ENCODE measurements at places on chromosomes 3 and 15.

- DNase-seq, result no peak
Observed at GRCh38 chr3:76065964-76066363, 280.6 kb upstream of the ZNF717 start.

GRCh38 chr3:196662711-196663571 lies 23.4 kb downstream of the NRROS start:
- DNase-seq, result no peak

- DNase-seq, result no peak
Observed at GRCh38 chr3:31670136-31670535, 137.4 kb downstream of the STT3B start.

- DNase-seq, result no peak
Observed at GRCh38 chr3:32449691-32450090, 53.0 kb downstream of the CMTM6 start.

- DNase-seq, result no peak
Observed at GRCh38 chr15:69692342-69692741, 239.7 kb downstream of the RPLP1 start.

- no peak for DNase-seq
Observed at GRCh38 chr3:118970819-118971218, 63.8 kb downstream of the IGSF11 start.

DNA sequence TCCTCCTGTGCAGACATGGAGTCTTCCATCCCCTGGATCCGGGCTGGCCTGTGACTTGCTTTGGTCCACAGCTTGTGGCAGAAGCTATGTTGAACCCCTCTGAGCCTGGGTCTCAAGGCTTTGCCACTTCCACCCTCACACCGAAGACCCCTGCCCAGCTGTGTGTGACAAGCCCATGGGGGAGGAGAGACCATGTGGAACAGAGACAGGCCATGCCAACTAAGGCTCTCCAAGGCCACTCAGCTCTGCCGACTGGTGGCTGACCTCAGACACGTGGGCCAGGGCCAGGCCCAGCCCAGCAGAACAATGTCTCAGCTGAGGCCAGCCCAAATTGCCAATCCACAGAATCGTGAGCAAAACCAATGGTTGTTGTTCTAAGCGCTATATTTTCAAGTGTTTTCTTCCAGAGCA lies 16.4 kb upstream of the CFAP100 start:
- no peak for DNase-seq

GRCh38 chr15:63902671-63903035 lies 68.9 kb upstream of the HERC1 start:
- DNase-seq, result no peak

- peak; percentile 32 for DNase-seq
Observed at GRCh38 chr3:185205865-185206264, 48.0 kb downstream of the EHHADH start.

DNA sequence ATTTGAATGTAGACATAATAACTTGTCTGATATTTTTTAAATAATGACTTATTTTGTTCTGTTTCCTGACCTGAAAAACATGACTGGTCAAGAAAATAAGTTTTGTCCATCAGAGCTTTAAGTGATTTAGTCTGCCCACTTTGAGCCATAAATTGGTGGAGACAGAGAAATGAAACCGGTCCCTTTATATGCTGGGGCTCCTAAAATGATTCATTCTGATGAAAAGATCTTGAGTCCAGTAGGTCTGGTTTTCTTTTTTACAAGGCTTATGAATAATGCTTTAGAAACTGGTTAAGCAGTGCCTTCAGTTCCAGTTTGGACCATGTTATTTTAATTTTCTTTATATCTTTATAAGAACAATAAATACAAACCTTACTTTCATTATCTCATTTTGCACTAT lies 293.2 kb downstream of the DIPK2A start:
- no peak for DNase-seq

GRCh38 chr3:19757773-19758172 lies 176.2 kb downstream of the EFHB start:
- DNase-seq, result no peak

- no peak for DNase-seq
Observed at GRCh38 chr3:102571720-102572384, 137.0 kb downstream of the ZPLD1 start.

- no peak for DNase-seq
Observed at GRCh38 chr15:73168487-73168886, 116.2 kb downstream of the NEO1 start.

GRCh38 chr15:96053781-96054428 lies 276.6 kb upstream of the NR2F2 start:
- DNase-seq, result no peak

DNA sequence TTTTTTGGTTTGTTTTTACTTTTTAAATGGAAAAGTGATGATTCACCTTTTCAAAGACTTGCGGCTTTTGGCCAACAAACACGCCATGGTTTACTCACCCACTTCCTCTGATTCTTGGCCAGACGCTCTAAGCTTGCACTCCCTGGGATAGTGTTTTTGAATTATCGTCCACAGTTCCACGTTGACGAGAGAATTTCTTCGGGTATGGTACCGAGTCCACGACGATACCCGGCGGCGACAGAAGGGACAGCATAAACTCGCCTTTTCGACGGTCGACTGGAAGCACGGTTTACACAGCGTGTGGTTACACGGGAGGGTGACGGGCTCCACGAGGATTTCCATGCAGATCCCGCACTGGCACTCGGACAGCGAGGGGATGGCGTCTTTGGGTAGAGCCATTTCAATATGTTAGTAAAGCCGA lies 783 bp downstream of the RNF168 start:
- peak; percentile 83 for DNase-seq

GRCh38 chr3:2268779-2269178 lies 170.1 kb downstream of the CNTN4 start:
- DNase-seq, result no peak

GRCh38 chr3:139940622-139941021 lies 5.6 kb downstream of the CLSTN2 start:
- no peak for DNase-seq

DNA sequence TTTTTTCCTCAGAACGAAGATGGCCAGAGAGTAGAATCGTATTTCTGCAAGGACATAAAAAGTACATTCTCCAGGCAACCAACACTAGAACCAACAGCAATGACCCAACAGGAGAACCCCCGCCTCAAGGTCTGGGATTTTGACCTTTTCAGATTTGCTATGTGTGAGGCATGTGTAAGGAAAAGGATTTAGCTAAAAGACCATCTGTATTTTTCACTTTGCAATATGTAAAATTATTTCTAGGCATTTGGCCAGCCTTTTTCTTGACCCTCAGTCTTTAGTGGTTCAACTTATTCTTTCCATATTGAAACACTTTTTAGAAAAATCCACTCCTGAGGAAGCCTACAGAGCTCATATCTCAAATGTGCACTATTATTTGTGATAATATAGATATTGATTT lies 219.2 kb upstream of the GOLGA6L4 start:
- no peak for DNase-seq

GRCh38 chr3:126928921-126929474 lies 53.9 kb upstream of the PLXNA1 start:
- no peak for DNase-seq

DNA sequence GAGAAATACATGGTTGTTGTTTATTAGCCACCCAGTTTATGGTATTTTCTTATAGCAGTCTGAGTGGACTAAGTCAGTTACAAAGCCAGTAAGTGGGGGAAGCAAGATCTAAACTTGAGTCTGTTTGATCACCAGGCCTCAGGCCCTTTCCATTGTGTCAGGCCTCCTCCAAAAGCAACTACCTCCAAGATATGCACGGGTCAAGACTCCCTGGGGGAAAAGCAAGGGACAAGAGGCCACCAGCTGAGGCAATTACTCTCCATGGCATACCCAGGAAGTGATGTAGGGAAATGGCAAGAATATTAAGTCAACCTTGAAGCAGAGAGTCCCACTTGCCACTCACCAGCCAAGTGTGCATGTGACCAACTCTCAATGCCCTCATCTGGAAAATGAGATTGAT lies 28.6 kb upstream of the SRGAP3 start:
- no peak for DNase-seq

DNA sequence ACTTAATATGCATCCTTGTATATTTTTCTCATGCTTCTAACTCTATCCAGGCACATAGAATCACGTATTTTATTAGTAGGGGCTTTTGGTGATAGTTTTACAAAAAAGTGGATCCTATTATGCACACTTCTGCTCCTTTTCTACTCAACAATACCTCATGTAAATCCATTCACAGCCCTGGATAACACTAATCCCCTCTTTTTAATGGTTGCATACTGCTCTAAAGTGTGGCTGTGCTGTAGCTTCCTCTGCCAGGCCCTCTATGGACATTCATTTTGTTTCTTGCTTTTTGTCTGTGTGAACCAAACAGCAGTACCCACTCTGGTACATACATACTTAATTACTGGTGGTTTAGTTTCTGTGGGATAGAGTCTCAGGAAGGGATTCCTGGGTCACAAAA lies 51.3 kb upstream of the SCAANT1 start:
- no peak for DNase-seq

- no peak for DNase-seq
Observed at GRCh38 chr3:99191186-99191585, 289.7 kb upstream of the DCBLD2 start.

DNA sequence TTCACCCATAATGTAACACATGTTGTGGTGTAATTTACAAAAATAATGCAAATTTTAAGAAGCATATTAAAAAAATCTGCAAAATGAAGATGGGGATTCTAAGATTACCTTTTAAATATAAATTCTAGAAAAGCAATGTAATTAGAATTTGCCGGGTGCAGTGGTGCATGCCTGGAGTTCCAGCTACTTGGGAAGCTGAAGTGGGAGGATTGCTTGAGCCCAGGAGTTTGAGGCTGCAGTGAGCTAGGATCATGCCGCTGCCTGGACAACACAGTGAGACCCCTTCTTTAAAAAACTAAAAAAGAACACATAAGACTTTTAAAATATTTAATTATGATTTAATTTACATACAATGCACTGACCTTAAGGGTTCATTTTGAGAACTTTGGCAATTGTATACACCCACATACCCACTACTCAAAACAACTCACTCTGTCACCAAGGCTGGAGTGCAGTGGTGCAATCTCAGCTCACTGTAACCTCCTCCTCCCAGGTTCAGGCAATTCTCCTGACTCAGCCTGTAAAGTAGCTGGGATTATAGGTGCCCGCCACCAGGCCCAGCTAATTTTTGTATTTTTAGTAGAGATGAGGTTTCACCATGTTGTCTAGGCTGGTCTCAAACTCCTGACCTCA lies 134.0 kb upstream of the TBL1XR1 start:
- no peak for DNase-seq

Measured in activated CD4-positive, alpha-beta T cell treated with anti-CD3 and anti-CD28 coated beads, Interleukin-10, Interleukin-2, amounts not matched to agents 100 ng/mL and 50 ng/mL, durations not matched to agents 16 hours and 8 hours (primary cell).